GM23338 (cell line): ENCODE measurements at places on chromosomes 16 and 17. TPM values are rescaled to one million over a fixed set of nuclear protein-coding genes. Genes with fewer than 3 reads are reported as not detected.

Gene HOXB7
- not detected in 2 replicates for total RNA-seq

Gene VMP1
- 112 and 137 TPM in 2 replicates for total RNA-seq

Gene TBC1D3E
- not detected in 2 replicates for total RNA-seq

Gene RAMP2
- total RNA-seq, result 2.6 and 8.8 TPM in 2 replicates

Gene CACNG1
- total RNA-seq, result not detected in 2 replicates

Gene CBFA2T3
- 0.85 and 1.5 TPM in 2 replicates for total RNA-seq

Gene CUEDC1
- total RNA-seq, result 3.0 and 3.3 TPM in 2 replicates

Gene IRF8
- 1.4 and 2.8 TPM in 2 replicates for total RNA-seq

Gene PRKCB
- total RNA-seq, result 9.2 and 16.4 TPM in 2 replicates

Gene LCAT
- 17.6 and 18.9 TPM in 2 replicates for total RNA-seq

Gene DRC7
- not detected in 2 replicates for total RNA-seq

Gene TBC1D10B
- 19.6 and 30.8 TPM in 2 replicates for total RNA-seq

Gene KIAA0513
- total RNA-seq, result 7.8 and 8.7 TPM in 2 replicates

Gene ABR
- 24.3 and 27.7 TPM in 2 replicates for total RNA-seq

Gene CCT6B
- total RNA-seq, result 0.94 TPM in 1 of 2 replicates, not detected in the other

Gene VTN
- 0.35 TPM in 1 of 2 replicates, not detected in the other for total RNA-seq

Gene DNAAF8
- total RNA-seq, result 1.3 TPM in 1 of 2 replicates, not detected in the other

Gene SLC16A11
- 0.42 TPM in 1 of 2 replicates, not detected in the other for total RNA-seq

Gene CCDC40
- total RNA-seq, result 7.1 and 8.1 TPM in 2 replicates

Gene FBXL19
- total RNA-seq, result 63.5 and 71.5 TPM in 2 replicates

Gene ZNF319
- 4.3 and 10.0 TPM in 2 replicates for total RNA-seq

Gene ZFP3
- total RNA-seq, result 0.93 and 1.6 TPM in 2 replicates

Gene GRAPL
- total RNA-seq, result 0.28 TPM in 1 of 2 replicates, not detected in the other

Gene SLC13A5
- total RNA-seq, result 1.4 and 2.3 TPM in 2 replicates

Gene PERCC1
- not detected in 2 replicates for total RNA-seq

Gene CDK5R1
- 8.7 and 11.6 TPM in 2 replicates for total RNA-seq

Gene CDH13
- 4.4 and 13.6 TPM in 2 replicates for total RNA-seq

Gene OR3A2
- total RNA-seq, result 1.4 and 2.8 TPM in 2 replicates

Gene TAT
- total RNA-seq, result not detected in 2 replicates

Gene NPIPA3
- 3.7 and 5.7 TPM in 2 replicates for total RNA-seq

Gene BPTF
- 179 and 185 TPM in 2 replicates for total RNA-seq

Gene CDH8
- total RNA-seq, result 11.7 and 13.9 TPM in 2 replicates

Gene HOXB5
- total RNA-seq, result not detected in 2 replicates

Gene C1QBP
- 478 and 532 TPM in 2 replicates for total RNA-seq

Gene NUP85
- total RNA-seq, result 57.2 and 59.4 TPM in 2 replicates

Gene COX6A2
- not detected in 2 replicates for total RNA-seq

Gene SUPT6H
- 47.1 and 70.7 TPM in 2 replicates for total RNA-seq

Gene KRTAP3-1
- not detected in 2 replicates for total RNA-seq

Gene CFAP97D1
- total RNA-seq, result 0.07 and 0.12 TPM in 2 replicates

Gene ARHGDIG
- 1.0 and 1.2 TPM in 2 replicates for total RNA-seq

Gene TAC4
- total RNA-seq, result not detected in 2 replicates

Gene TPSB2
- not detected in 2 replicates for total RNA-seq

Gene ACSM3
- 8.7 and 13.4 TPM in 2 replicates for total RNA-seq

Gene MAP2K4
- 36.4 and 36.9 TPM in 2 replicates for total RNA-seq

Gene CAMKK1
- 7.1 and 8.7 TPM in 2 replicates for total RNA-seq

Gene SRL
- total RNA-seq, result not detected in 2 replicates

Gene CCDC78
- total RNA-seq, result 3.5 and 12.6 TPM in 2 replicates

Gene KRT32
- total RNA-seq, result not detected in 2 replicates

Gene CLEC3A
- total RNA-seq, result not detected in 2 replicates

Gene TOM1L1
- total RNA-seq, result 58.0 and 68.0 TPM in 2 replicates

Gene RAB11FIP4
- total RNA-seq, result 65.1 and 65.6 TPM in 2 replicates

Gene FBXW10
- 0.07 TPM in 1 of 2 replicates, not detected in the other for total RNA-seq

Gene SPAG9
- total RNA-seq, result 45.0 and 62.3 TPM in 2 replicates

Gene ATP1B2
- total RNA-seq, result 11.2 and 14.9 TPM in 2 replicates

Gene RAD51C
- 9.3 and 19.6 TPM in 2 replicates for total RNA-seq

Gene OR2C1
- total RNA-seq, result not detected in 2 replicates

Gene KRT33B
- total RNA-seq, result not detected in 2 replicates

Gene NLGN2
- total RNA-seq, result 26.8 and 38.7 TPM in 2 replicates

Gene CEP295NL
- 0.62 and 0.69 TPM in 2 replicates for total RNA-seq
